ENCODE measurements at places on chromosomes 3 and 15.

DNA sequence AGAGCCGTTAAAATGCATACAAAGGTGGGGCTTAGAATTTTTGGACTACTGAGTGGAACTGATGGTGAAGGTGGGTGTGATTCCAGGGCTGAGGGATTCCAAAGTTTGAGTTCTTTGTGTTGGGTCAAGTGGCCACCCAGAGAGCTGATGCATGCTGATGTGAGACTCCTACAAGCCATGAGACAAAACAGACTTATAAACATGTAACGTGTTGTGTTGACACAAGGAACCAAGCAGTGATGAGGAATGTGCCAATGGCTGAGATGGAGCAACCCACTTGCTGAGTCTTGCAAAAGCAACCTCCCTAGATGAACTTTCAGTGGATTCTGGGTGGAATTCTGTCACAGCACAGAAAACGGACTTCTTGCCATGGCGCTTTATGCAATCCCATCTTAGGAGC, 289.0 kb downstream of the TLE3 start:
- DNase-seq = no peak

DNA sequence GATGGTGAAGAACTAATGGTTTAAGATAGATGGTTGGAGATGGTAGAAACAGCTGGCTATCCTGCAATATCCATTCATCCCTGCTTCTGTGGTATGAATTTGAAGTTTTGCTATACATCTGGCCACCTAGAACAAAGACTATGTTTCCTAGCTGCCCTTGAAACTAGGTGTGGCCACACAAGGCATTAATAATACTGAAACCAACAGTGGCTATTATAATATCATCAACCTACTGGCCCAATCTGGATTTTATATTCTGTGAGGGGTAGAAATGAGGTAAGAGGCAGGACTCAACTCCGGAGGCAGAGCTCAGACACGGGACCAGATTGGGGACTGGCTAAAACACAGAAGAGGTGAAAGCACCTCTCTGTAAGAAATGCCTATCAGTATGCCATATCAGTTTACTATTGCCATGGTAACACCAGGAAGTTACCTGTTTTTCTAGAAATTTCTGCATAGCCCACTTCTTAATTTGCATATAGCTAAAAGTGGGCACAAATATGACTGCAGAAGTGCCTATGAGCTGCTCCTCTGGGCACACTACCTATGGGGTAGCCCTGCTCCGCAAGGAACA, 8.4 kb downstream of the IFT80 start:
- no peak for DNase-seq

DNA sequence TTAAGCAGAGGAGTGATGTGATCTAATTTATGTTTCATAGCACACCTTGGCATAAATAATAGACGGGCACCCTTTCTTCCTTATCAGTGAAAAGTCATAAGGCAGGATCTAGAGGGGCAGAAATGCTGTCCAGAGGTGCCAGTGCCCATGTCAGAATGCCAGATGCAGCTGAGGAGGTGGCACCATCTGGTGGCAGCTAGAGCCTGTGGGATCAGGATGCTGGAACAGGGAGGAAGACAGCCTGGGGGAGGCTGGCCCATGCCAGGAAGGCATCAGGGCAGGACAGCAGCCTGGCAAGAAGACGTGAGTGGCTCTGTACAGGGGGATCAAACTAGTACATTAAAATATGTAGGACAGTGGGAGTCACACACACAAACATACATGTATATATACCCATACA, 16.5 kb downstream of the MYH15 start:
- DNase-seq = no peak

GRCh38 chr3:54797111-54797510, 130.7 kb downstream of the LRTM1 start:
- no peak for DNase-seq

- no peak for DNase-seq
Measured at GRCh38 chr3:42412526-42413155, 2.2 kb upstream of the LYZL4 start.

GRCh38 chr3:55879901-55880331, 392.8 kb upstream of the WNT5A start:
- no peak for DNase-seq

DNA sequence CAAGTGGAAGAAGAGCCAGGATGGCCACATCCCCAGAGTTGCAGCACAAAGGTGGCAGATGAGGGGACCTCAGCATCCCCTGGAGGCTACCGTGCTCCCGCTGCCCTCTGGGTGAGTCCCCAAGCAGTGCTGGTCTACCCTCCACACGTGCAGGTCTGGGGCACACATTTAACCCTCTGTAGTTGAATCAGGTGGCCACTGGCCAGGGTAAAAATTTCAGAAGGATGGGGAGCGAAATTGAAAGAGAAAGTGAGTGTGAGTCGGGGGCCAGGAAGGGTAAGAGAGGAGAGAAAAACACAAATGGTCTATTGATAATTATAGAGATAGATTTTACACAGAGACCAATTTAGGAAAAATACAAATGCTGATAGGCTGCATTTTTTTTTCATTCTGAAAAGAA, 139.5 kb upstream of the EIF1B start:
- DNase-seq = no peak

- no peak for DNase-seq
Measured at GRCh38 chr15:57932348-57932747, 133.2 kb downstream of the ALDH1A2 start.

DNA sequence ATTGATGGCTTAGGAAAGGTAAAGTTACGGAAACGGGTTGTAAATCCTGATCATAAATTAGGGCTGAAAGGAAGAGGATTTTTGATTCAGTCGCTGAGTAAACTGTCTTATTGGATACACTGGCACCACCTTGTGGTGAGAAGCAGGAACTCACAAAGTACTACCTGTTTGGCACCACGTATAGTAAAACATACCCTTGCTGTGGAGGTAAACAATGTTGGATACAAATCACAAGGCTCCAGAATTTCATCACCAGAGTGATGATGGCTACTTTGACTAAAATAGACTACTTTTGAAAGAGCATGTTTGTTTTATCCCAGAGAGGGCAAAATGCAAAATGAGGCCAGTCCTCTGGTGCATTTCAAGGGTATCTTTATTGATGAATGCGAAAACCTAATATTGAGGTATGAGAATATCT, 216.9 kb downstream of the IGSF11 start:
- DNase-seq = no peak

DNA sequence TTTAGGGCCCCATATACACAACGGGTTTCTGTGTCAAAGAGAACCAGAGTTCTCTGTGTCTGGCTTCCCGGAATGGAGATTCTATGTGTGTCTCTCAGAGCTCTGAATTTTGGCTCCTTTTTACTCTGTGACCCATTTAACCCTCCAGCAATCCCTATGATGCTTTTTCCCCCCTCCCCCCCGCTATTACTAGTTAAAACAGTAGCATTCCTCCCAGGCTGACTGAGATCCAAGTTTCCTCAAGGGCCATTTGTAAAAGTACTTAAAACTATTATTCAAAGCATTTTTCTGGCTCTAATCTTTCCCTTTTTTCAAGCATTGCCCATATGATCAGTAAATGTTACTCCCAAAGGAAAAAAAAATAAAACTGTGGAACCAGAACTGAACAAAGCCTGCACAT, 6.6 kb upstream of the STAC start:
- DNase-seq = no peak

GRCh38 chr3:27085829-27086730, 283.1 kb downstream of the NEK10 start:
- no peak for DNase-seq

DNA sequence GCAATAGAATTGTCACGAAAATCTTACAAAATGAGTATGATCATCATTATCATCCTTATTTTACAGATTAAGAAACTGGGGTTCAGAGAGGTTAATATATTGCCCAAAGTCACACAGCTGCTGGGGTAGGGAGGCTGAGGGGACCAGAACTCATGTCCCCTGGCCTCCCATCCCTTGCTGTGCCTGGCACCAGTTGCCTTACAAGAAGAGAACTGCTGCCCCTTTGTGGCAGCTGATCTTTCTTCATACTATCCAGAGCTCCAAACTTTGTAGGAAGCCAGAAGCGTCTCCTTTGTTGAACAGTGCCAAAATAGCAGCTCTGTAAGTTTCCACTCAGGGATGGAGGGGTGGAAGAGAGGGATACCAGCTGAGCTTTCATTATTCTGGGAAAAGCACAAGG, 236.8 kb upstream of the TBC1D5 start:
- no peak for DNase-seq

- no peak for DNase-seq
Measured at GRCh38 chr15:88191812-88192165, 64.8 kb downstream of the NTRK3 start.

DNA sequence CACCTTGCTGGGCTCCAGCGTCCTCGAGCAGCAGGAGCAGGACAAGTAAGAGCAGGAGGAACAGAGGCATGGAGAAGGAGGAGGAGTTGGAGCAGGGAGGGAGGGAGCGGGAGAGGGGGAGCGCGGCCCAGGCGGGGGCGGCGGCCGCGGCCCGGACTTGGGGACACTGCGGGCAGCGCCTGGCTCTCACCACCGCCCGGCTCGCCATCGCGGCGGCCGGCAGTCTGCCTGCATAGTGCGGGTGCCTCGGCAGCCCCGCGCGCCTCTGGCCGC, 440 bp downstream of the DCBLD2 start:
- DNase-seq = no peak

- no peak for DNase-seq
Measured at GRCh38 chr3:65713016-65713415, 325.7 kb downstream of the MAGI1 start.

Measured in NCI-H510A (cell line).